ENCODE measurements at places on chromosomes 11 and 22.

DNA sequence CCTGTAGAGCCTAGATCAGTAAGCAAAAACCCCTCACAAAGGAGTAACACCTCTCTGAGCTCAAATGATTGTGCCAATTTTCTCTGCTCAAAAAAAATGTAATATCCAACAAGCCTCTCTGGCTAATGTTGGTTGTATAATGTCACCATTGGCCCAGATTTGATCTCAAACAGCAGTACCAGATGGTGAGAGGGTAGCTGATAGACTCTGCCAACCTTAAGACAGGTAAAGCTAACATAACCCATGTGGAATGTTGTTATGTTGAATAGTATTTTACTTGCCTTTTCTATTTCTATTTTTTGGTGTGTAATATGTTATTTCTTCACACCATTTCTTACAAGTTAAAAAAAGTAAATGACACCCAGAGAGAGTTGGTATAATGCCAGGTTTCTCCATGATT lies 166.7 kb upstream of the GUCY1A2 start:
- no peak for DNase-seq

DNA sequence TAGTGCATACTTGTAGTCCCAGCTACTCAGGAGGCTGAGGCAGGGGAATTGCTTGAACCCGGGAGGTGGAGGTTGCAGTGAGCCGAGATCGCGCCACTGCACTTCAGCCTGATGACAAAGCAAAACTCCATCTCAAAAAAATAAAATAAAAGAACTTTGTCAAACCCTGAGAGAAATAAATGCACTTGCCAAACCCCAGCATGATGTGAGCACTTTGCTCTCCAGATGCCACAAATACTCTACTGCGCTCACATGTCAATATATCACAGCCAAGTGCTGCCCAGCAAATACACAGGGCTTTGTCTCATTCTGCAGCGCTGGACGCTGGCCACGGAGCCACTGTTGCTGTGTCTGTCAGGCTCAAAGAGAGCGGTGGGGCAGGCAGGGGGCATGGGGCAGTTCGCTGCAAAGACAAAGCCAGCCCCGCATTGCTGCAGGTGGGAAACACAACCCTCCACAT lies 45.1 kb downstream of the AHNAK start:
- no peak for DNase-seq

GRCh38 chr11:116331381-116331780 lies 441.4 kb downstream of the BUD13 start:
- DNase-seq: no peak

GRCh38 chr22:19723232-19723982 lies at the start of gene GP1BB:
Gene GP1BB (plus strand): TSS chr22:19723539. CDS start chr22:19723570, 31 bp downstream.
- DNase-seq: no peak

DNA sequence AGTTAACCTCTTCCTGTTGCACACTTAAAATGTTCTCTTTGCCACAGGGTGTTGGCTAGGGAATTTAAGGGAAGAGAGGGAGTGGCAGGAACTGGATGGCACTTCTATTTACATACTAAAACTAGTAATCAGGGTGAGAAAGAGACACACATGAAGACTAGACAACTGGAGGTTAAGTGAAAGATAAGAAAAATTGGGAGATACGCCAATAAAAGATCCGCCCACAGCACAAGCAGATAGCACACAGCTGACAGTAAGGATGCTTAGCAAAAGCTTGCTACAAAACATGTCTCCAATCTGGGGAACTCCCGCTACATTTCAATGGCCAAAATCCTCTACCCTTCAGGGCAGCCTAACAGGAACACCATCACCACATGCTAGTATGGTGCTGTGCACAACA lies 12.8 kb downstream of the CPSF7 start:
- DNase-seq: no peak

All from HCEC 1CT (cell line).